Activated naive CD8-positive, alpha-beta T cell treated with anti-CD3 and anti-CD28 coated beads, Interleukin-2, amount 10 ng/mL, durations not matched to agents 7 days and 5 days (primary cell): ENCODE measurements at places on chromosomes 7 and 10. TPM values are rescaled to one million over a fixed set of nuclear protein-coding genes. Genes with fewer than 3 reads are reported as not detected.

DNA sequence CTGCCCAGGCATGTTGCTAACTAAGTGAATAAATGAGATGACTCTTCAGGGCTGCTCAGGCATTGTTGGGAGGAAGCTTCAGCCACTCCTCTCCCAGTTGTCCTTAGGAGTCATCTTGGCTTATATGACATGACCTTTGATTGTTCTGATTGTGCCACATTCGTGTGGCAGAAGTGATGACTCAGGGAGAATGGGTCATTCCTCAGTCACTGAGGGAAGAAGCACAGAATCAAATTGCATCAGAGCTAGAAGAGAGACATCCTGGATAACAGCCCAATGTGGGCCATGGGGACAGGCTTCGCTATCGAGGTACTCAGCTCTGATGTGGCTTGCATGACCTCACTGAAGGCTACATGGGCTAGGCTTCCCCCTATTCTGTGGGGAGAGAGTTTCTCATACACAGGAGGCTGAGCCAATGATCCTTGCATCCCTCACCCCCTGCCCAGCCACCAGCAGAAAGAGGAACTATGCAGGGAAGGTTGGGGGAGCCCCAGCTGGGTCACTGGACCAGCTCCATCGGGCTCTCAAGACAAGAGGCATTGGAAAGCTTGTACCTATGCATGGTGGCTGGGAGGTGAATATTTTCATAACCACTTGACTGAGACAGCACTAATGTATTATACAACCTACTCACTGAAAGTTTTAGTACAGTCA is 6.0 kb upstream of the HMX3 start:
- no peak overlapping the region for H3K27ac ChIP-seq
- H3K4me3 ChIP-seq, result no peak overlapping the region
- no peaks in the 10 kb centered on the region for H3K36me3 ChIP-seq
- H3K4me1 ChIP-seq, result peaks cover 14% of the 10 kb centered on the region

GRCh38 chr7:96377399-96377798 is 55.5 kb upstream of the SLC25A13 start:
- H3K27ac ChIP-seq, result no peak overlapping the region
- peaks cover 21% of the 10 kb centered on the region for H3K27me3 ChIP-seq
- H3K4me1 ChIP-seq, result peaks cover 1% of the 10 kb centered on the region

Gene GPR85
- total RNA-seq, result not detected

Gene RBAK
- total RNA-seq, result 17.0 TPM

Gene C10orf95
- 0.54 TPM for total RNA-seq

Gene THSD7A
- total RNA-seq, result not detected
